Activated CD4-positive, alpha-beta T cell treated with anti-CD3 and anti-CD28 coated beads for 36 hours (primary cell): ENCODE measurements at places on chromosomes 4 and X. TPM values are rescaled to one million over a fixed set of nuclear protein-coding genes. Genes with fewer than 3 reads are reported as not detected.

GRCh38 chr4:94758141-94758699 is 465 bp downstream of the BMPR1B start:
- peak; percentile 30 for DNase-seq

DNA sequence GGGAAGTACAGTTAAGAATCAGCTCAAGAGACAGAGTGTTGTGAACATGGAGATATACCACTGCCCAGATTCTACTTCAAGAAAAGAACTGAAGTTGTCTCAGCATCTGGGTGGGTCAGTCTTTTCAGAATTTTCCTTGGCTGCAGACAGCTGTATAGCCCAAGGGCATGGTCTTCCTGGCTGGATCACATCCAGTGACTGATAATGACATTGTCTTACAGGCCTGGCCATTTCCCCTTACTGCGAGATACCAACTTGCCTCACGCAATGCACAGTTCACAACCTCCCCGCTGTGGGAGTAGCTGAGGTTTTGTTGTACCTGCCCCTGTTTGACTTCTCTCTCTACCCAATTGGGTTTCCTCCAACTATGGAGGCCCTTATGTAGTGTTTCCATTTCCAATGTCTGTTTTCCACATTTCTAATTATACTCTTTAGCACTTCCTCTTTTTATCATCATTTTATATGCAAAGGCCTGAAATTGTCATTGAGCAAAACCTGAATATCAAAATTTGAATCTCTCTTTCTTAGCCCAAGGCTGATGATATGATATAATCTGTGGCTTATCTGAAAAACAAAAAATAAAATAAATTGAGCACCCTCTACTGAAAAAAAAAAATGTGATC is 209.1 kb downstream of the NAF1 start:
- DNase-seq = no peak

DNA sequence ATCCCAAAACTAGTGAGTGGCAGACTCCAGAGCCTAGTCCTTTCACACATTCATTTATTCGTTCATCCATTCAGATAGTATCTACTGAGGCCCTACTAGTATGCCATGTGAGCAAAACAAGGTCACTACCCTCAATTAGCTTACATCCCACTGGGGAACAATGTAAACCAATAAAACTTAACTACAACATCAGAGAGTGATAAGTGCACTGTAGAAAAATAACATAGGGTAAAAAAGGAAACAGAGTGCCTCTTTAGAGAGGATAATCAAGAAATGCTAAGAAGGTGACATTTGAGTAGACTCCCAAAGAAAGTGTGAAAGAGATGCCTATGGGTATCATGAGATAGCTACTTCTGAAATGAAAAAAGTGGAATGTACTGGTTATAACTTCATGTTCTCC is 18.5 kb downstream of the PAPSS1 start:
- no peak for DNase-seq

DNA sequence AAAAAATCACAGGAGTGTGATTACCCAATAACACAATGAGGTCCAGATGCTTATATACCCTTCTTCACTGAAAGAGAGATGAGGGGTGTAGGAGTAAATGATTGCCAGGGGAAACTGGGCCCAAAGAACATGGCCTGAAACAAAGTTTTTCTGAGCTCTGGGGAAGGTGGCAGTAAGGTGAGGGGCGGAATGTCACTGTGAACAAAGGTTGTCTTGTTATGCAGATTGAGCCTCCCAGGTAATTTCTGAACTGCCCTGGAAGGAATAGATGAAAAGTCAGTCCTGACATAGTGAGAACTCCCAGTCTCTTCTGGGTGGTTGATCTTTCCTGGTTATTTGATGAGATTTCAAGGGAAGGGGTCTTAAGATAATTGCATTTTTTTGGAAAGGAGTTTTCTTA is 2.5 kb upstream of the TMEM47 start:
- DNase-seq = no peak

DNA sequence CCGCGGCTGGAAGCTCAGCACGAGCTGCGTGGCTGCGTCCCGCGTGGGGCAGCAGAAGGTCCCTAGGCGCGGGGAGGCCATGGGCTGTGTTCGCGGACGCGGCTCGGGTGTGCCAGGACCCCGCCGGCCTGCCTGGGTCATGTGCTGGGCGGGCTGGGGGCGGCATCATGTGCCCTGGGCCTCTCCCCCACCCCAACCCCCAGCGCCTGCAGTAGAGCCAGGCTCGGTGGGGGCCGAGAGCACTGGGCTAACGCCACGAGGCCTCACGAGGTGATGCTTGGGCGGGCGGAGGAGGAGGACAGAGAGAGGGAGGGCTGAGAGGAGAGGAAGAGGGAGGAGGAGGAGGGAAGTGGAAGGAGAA is at the start of gene GPR143:
Gene GPR143, minus strand, starts transcription at position 111 of the 361 bp plus-strand sequence. Its CDS starts 30 bp downstream, at position 81.
- no peak for DNase-seq

DNA sequence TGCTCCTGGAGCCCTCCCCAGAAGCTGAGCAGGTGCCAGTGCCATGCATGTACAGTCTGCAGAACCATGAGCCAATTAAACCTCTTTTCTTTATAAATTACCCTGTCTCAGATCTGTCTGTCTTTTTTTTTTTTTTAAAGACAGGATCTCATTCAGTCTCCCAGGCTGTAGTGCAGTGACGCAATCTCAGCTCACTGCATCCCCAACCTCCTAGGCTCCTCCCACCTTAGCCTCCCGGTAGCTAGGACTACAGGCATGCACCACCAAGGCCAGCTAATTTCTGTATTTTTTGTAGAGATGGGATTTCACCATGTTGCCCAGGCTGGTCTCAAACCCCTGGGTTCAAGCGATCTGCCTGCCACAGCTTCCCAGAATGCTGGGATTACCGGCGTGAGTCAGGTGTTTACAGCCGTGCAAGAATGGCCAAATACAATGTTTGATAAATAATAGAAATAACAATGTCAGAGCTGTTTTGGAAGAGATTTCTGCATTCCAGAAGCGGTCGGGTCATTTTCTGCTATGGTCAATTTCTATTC is 68.8 kb downstream of the SLC2A9 start:
- no peak for DNase-seq

GRCh38 chr4:173337463-173337862 is 3.3 kb upstream of the HMGB2 start:
- DNase-seq = no peak

GRCh38 chrX:46849933-46850332 is 13.1 kb downstream of the RP2 start:
- DNase-seq = no peak

DNA sequence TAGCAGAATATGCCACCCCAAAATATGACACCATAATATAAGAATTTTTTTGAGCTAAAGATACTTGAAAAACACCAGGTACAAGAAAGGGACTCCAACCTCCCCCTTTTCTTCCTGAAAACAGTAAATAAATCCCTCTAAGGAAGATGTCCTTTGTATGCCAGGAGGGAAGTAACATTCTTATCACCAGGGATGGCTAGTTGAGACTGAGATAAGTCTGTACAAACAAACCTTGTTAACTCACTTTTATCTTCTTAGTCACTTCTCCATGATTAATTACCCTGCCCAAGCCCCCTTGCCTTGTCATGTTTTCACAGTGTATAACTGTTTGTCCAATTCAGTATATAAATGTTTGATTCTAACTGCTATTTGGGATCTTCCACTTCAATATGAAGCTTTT is 888.0 kb downstream of the PCDH18 start:
- no peak for DNase-seq

- DNase-seq = no peak
These were observed 153.5 kb downstream of the HHIP start for GRCh38 chr4:144799486-144799885.

DNA sequence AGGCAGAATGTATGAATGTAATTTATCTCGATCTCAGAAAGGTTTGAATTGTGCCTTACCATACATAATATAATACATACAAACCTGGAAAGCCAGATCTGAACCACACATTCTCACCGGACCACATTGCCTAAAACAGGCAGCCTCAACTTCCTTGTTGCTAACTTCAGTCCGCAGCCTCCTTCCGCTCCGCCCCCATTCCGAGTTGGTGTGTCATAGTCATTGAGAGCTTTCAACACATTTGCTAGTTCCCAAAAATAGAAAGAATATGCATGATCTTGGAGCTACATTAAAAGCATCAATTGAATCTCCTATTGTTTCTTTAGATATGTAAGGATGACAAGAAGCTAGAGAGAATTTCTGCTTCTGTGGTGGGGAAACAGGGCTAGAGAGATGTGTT is 127.2 kb downstream of the ARHGEF9 start:
- no peak for DNase-seq

GRCh38 chr4:184887333-184887732 is 61.6 kb upstream of the ACSL1 start:
- DNase-seq = no peak

DNA sequence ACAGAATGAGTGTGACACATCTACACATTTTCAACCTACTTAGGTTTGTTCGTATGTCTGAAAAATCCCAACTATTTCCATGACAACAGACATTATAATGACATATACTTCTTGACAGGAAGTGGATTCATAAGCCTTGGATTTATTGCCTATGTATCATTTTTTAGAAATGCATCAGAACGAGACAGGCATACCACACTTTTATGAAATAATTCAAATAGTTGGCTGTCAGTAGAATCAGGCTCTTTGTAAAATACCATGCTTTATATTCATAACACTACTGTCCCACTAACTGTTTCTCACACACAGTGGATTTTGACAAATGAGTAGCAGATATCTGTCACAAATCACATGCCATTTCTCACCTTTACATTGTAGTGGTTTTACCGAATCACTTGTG is 173.2 kb downstream of the BEND2 start:
- DNase-seq = no peak

DNA sequence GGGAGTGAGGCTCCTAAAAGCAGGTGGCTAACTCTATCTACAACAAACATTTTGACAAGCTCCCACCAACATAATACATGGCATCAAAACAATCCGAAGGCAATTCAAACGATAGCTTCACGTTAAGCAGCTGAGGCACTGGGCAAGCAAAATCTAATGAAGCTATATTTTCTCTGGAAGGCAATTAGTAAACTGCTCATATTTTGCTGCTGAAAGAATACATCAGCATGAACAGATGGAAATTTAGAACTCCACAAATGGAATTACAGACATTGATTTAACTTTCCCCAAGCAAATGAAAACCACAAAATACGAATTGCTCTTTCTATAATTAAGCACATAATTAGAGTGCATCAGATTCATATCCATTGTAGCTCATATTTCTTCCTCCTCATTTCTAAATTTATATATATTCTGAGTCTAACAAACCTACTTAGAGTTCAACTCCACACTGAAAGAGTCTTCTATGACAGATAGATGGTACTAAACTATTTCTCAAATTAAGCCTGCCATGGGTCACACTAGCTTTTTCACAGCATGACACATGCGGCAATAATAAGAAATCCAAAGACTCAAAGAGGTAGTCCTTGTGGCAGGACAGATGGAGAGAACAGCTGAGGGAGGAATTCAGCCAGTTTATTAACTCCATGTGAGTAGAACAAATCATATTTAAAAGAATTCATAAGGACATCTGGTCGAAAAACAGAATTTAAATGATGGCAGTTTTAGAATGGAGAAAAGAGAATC is 305.4 kb downstream of the MAPK10 start:
- DNase-seq = no peak

FGFBP1 gene
- not detected for total RNA-seq

DNA sequence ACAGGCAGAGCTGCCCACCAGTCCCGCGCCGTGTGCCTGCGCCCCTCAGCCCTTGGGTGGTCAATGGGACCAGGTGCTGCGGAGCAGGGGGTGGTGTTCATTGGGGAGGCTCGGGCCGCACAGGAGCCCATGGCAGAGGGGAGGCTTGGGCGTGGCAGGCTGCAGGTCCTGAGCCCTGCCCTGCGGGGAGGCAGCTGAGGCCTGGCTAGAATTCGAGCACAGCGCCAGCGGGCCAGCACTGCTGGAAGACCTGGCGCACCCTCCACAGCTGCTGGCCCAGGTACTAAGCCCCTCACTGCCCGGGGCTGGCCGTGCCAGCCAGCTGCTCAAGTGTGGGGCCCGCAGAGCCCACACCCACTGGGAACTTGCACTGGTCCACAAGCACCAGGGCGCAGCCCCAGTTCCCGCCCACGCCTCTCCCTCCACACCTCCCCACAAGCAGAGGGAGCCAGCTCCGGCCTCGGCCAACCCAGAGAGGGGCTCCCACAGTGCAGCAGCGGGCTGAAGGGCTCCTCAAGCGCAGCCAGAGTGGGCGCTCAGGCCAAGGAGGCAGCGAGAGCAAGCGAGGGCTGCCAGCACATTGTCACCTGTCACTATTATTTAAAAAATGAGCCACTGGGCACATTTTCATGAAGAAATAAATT is 645.8 kb downstream of the CENPC start:
- no peak for DNase-seq

DNA sequence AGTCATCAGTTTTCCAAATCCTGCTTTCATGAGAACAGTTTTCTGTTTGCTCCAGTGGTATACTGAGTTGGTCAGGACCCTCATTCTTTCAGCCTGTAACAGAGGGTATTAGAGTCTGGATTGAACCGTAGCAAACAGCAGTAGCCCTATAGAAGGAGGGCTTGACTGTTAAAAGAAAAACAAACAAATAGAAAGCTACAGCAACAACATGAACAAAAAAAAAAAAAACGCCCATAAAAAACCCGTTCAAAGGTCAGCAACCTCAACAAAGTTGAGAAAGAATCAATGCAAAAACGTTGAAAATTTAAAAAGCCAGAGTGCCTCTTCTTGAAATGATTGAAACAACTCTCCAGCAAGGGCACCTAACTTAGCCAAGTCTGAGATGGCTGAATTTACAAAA is 64.7 kb upstream of the UGT2B10 start:
- no peak for DNase-seq

GRCh38 chr4:108345862-108346817 is 177.4 kb upstream of the LEF1 start:
- no peak for DNase-seq

GRCh38 chr4:40395166-40395900 is 60.2 kb downstream of the CHRNA9 start:
- no peak for DNase-seq

DNA sequence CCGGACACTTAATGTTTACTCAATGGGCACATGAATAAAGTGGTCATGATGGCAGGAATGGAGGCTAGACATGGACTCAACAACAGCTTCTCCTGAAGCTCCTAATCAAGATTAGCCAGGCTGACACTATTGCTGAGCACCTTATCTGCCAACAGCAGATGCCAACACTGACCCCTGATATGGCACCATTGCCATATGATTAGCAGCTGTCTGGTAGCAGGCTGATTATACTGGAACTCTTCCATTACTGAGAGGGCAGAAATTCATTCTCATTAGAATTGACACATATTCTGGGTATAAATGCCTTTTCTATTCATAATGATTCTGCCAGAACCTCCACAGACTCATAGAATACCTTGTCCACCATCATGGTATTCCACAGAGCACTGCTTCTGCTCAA is 18.4 kb upstream of the AFF1 start:
- DNase-seq = no peak

ATP11C gene
- total RNA-seq = 15.0 TPM

EXOC1L gene
- total RNA-seq = not detected

GRCh38 chr4:39043861-39044363 is 11.7 kb upstream of the TMEM156 start:
- peak; percentile 53 for DNase-seq

GRCh38 chrX:132092439-132093065 is 35.3 kb downstream of the FRMD7 start:
- DNase-seq = peak; percentile 71

DNA sequence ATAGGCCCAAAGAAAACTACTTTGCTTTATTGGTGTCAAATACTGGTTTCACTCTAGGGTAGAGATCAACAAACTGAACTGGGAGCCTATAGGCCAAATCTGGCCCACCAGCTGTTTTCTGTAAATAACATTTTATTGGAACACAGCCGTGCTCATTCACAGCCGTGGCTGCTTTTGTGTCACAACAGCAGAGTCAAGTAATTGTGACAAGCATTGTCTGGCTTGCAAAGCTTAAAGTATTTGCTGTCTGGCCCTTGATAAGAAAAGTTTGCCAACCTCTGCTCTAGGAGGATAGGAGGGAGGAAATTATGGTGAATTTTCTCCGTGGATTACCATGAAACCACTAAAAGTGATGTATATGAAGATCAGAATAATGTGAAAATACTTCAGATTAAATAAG is 53.4 kb downstream of the GPAT3 start:
- no peak for DNase-seq
